HCT116 (cell line): ENCODE measurements at places on chromosomes 3 and 15. TPM values are rescaled to one million over a fixed set of nuclear protein-coding genes. Genes with fewer than 3 reads are reported as not detected.

- DNase-seq = peak; percentile 3
These were observed 186.7 kb downstream of the NLGN1 start for GRCh38 chr3:173584093-173584837.

DNA sequence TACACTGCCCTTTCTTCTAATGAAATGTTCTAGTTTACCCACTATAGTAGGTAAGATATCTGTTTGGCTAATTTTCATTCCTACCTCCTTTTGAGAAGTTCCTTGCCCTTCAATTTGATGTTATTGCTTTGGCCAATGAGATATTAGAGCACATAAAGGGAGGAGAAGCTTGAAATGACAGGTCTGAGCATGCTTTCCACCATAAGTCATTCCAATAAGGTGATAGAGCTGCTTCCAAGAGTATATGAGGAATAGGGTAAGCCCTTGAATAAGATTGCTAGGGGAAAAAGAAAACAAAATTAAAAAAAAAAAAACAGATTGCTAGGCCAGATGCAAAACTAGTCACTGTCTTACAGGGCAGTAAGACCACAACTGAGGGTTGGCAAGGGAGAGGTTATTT lies 78.9 kb upstream of the TRIM42 start:
- DNase-seq = no peak

DNA sequence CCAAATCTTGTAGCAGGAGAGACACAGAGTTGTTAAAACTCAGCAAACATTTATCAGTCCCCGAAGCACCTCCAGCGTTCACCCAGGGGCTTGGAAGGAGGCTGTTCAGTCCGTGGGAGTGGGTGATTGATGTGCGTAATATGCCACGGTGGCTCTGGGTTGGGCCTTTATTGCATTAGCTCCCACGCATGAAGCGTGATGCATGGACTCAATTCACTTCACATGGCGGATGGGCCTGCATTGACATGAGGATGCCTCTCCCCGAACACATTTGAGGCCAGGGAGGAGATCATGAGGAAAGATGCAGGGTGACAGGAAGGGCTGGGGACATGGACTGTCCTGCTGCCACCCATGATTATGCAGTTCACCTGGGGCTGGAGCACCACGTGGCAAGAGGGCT lies 126.5 kb downstream of the FAM43A start:
- no peak for DNase-seq

DNA sequence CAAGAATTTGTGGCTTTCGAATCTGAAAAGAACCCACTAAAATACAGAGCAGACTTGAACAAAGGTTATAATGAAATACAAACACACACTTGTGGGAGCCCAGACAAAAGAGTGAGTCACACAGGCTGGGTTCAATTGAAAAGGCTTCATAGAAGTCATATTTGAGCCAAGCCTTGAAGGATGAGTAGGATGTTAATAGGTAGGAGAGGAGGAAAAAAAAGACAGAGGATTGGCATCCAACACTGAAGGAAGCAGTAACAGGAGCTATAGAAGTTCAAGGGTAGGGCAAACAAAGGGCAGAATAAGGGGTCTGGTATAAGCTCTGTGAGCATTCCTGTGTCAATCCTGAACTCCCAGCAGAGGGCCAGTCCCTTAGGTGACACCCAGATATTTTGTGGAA lies 325.4 kb downstream of the FOXP1 start:
- DNase-seq = no peak

- no peak for DNase-seq
These were observed 45.5 kb downstream of the ZIC4 start for GRCh38 chr3:147360646-147361453.

GRCh38 chr15:45919806-45920205 lies 285.0 kb downstream of the SQOR start:
- no peak for DNase-seq

- no peak for DNase-seq
These were observed 210.9 kb downstream of the ZIC1 start for GRCh38 chr3:147619921-147620560.

DNA sequence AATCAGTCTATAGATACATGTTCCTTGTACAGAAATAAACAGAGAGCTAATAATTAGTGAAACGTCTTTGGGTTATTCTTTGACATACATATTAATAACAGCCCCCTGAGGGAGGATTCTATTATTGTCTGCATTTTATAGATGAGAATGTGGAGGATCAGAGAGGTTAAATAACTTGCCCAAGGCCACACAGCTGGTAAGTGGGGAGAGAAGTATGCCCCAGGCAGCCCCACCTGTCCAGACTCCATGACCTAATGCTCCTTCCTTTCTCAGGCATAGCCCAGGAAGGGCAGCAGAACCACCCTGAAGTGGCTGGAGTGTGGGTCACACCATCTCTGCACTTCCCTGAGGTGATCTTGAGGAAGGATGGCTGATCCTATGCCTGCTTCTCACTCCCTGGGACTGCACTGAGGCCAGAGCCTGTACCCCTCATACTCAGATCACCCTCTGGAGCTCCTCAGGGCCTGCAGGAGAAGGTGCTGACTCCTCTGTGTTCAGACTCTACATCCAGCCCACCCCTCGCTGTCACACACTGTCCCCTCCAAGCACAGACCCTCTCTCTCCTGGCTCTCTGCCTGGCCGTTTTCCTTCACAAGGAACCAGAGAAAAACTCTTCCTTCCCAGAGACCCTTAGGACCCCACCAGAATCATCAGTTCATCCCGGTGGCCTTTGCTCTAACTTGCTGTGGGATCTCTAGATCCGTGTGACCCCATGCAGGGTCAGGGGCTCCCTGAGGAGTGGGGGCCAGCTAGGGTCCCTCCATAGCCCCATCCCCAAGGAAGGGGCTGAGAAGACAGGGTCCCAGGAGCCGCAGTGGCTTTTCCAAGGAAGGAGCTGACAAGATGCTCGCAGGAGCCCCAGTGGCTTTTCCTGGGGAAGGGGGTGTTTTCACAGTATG lies 4.4 kb upstream of the HHATL start:
- no peak for DNase-seq

DNA sequence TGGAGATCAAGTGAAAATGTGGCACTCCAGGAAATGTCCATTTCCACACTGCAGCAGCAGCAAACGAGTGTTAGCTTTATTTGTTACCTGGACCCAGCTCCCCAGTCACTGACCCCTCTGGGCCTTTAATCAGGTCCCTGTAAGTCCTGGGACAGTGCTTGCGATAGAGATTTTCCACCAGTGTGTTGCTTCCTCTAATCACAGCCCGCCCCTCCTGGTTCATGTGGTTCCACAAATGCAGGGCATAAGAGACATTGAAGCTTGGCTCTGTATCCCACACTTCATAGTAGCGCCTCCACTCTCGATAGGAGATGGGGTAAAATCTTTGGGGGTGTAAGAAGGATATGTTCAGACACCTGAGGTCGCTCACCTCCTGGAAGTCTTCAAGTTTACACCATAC lies 8.0 kb downstream of the A4GNT start:
- no peak for DNase-seq

GRCh38 chr3:76702676-76703075 lies 337.2 kb upstream of the ROBO2 start:
- no peak for DNase-seq

- DNase-seq = no peak
These were observed 165.6 kb downstream of the LRRK1 start for GRCh38 chr15:101084801-101085200.

DNA sequence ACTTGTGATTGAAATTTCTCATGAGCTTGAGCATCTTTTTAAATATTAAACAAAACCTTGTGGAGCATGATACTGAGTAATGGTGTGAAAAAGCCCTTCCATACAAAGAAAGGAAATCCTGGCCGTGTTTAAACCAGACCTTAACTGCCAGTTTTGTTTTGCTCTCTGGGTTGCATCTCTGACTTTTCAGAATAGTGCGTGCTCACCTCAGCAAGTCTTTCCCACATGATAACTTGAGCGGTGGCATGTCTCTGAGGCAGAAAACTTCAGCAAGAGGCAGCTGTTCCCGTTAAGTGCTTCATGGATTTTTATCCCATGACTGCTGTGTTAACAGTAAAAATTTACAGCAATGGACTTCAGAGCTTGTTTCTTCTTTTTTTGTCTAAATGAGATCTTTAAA lies 393.3 kb downstream of the FEZF2 start:
- DNase-seq = no peak

GRCh38 chr3:190131329-190131728 lies 10.6 kb upstream of the P3H2 start:
- DNase-seq = peak; percentile 24

GRCh38 chr15:99511866-99512661 lies 53.7 kb upstream of the MEF2A start:
- no peak for DNase-seq

DNA sequence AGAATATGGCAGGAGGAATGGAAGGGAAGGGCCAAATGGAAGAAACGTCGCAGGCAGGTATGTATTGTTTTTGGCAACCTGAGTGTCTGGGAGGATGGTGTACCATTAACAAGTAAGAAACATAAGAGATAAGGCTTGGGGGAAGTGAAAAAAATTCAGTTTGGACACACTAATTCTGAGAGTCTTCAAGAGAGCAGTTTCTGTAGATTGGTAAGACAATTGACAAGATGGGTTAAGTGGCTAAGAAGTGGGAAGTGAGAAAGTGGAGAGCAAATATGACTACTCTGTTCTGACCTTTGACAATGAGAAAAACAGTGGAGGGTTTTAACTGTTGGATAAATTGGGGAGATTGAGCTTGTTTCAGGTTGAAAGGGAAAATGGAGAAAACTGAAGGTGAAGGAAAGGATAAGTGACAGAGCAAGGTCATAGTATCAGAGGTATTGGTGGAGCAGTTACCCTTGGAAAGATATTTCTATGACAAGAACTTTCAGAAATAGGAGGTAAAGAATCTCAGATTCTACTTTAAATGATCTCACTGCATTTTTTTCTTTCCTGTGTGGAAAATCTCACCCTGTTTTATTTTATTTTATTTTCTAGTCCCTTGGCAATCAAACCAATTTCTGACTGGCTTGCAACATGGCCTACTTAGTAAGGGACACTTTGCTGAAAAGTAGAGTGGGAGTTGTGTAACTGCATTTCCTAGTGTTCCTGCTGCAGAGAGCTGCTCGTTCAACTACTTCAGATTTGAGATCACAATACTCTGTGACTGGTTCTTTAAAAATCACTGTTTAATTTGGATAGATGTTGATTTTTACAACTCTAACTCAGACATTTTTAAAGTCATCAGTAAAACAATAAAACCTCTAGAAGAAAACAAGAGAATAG lies 23.1 kb upstream of the GABPB1 start:
- DNase-seq = no peak

GRCh38 chr3:158771982-158772381 lies 29.9 kb upstream of the MFSD1 start:
- DNase-seq = no peak

DNA sequence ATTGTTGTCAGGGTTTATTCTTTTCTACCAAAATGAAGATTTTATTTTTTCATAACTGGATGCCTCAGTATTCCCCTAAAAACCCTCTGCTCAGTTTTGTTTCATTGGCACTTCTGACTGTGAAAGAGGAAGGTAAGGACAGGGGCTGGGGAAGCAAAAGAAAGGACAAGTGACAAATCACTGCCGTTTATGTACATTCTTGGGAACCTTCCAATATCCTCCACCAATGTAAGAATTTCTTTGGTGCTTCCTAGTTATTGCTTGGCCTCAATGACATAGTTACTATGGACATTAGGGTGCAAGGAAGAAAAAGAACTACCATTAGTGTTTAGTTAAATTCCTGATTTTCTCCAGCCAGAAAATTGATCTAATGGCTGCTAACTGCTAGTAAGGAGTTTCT lies 131.0 kb upstream of the C15orf61 start:
- DNase-seq = no peak

GRCh38 chr15:57720867-57721266 lies 14.4 kb downstream of the POLR2M start:
- DNase-seq = no peak

DNA sequence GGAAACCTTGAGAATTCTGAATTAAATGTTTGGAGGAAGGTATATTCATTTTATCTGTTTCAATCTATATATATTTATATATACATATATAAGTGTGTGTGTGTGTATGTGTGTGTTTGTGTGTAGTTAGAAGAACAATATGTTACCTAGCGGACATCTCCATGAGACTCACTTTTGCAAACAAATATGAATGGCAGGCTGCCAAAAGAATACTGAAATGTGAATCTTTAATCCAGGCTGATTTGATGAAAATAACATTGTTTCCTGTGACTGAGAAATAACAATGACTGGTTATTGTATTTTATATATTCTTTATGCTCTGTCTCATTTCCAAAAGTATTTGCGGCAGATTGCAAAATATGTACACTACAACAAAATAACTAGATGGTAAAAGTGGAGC lies 255.5 kb upstream of the TGFBR2 start:
- DNase-seq = no peak

DNA sequence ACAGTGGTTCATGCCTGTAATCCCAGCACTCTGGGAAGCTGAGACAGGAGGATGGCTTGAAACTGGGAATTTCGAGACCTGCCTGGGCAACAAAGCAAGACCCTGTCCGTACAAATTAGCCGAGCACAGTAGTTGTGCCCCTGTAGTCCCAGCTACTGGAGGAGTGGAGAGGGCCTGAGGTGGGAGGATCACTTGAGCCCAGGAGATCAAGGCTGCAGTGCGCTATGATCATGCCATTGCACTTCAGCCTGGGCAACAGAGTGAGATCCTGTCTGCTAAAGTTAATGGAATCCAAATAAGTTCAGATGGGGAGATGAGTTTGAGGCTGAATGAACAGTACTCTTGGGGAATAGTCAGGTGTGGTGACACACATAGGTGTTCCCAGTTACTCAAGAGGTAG lies 14.4 kb downstream of the TRIM71 start:
- DNase-seq = no peak

DNA sequence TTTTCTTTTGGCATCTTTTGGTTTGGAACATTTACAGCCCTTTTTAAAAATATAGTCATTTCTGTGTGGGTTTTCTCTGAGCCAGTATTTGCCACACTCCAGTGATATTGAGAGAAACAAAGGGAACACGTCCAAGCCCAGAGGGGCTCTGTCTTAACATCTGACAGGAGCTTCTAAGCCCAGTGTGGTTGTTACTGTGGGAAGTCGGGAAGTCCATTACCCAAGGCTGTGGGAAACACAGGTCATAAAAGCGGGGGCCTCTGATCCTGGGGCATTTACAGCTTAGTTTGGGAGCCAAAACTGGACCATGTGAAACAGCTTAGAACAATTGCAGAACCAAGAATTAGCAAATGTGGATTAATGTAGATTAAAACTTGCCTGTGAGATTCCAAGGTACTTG lies 123.0 kb downstream of the PTPRG start:
- DNase-seq = no peak

SAMD7 gene
- not detected for total RNA-seq

P2RY12 gene
- not detected for total RNA-seq

ZIC1 gene
- not detected for total RNA-seq

APBA2 gene
- total RNA-seq = 0.47 TPM

AHSG gene
- 1.6 TPM for total RNA-seq

DUOX2 gene
- total RNA-seq = 0.44 TPM

SYNPR gene
- total RNA-seq = not detected

ACOX2 gene
- 12.8 TPM for total RNA-seq

ASTE1 gene
- total RNA-seq = 2.4 TPM

PFKFB4 gene
- total RNA-seq = 20.3 TPM

SRP14 gene
- total RNA-seq = 168 TPM

DUOXA2 gene
- not detected for total RNA-seq
